NB4 (cell line): ENCODE measurements at places on chromosomes 7 and 10.

- no peak for DNase-seq
Measured at GRCh38 chr10:19310066-19310465, 261.5 kb downstream of the MALRD1 start.

DNA sequence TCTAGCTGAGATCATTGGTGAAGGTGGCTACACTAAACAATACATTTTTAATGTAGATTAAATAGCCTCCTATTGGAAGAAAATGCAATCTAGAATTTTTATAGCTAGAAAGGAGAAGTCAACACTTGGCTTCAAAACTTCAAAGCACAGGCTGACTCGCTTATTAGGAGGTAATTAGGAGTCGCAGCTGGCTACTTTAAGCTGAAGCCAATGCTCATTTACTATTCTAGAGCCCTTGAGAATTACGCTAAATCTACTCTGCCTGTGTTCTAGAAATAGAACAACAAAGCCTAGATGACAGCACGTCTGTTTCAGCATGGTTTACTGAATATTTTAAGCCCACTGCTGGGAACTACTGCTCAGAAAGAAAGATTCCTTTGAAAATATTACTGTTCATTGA is 101.6 kb upstream of the EEPD1 start:
- DNase-seq = no peak

DNA sequence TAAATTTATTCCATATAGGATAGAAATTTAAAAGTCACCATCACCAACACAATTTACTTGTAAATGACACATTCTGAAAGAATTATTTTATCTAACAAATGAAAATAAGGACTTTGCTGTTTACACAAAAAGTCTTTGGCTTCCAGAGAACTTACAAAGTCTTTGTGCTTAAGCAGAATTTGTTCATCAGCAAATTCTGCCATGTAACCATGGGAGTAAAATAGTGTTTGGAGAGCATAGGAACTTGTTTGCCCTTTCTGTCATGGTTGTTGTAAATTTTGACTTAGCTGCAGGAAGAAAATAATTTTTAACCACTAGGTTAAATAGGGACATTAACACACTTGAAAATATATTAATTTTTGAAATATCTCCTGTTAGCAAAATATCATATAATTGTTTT is 15.2 kb downstream of the FGL2 start:
- DNase-seq = no peak

DNA sequence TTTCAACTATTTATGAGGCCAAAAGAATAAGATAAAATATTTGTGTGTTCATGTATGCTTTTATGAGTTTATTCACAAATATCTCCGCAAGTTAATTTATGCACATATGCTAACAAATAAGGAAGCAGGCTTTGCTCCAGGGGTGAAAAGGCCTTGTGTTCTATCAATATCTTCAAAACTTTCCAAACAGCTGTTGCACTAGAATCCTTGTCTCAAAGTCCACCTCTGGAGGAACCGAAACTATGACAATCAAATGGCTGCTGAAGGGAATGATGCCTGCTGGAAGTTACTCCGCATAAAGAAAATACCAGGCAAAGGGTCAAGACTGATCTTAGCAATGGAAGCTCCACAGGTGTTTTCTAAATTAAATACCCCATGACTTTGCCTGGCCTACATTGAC is 145.0 kb upstream of the GHITM start:
- no peak for DNase-seq

DNA sequence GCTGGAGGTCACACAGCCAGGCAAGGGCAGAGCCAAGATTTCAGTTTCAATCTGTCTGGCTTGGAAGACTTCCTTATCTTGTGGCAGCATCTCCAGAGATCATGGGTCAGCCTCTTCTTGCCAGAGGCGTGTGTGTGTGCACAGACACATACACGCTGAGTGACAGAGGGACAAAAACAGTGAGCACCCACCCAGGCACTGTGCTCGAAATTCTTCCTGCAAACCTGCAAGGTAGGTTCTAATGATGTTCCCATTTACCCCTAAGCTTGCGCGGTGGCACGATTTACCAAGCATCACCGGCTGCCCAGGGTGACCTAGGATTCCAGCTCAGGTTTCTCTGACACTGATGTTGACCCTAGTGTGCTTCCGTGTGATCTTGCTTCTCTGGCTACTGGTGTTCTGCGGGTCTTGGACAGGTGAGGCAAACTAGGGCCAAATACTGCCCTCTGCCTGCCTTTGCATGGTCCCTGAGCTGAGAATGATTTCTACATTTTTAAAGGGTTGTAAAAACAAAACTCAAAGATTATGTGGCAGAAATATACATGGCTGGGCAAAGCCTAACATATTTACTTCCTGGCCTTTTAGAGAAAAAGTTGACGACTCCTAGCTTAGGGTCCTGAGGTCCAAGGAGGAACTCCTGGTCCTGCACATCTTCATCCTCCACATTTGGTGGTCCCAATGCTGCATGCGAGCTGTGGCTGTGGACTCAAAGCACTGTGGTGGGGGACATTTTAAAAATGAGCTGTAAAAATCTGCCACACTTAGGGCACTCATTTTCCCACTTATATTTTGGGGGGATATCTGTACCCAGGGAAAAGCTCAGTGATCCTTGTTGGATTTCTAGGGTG is 268.5 kb downstream of the RPS24 start:
- DNase-seq = peak; percentile 28
